ENCODE measurements at places on chromosomes 3 and 15.

DNA sequence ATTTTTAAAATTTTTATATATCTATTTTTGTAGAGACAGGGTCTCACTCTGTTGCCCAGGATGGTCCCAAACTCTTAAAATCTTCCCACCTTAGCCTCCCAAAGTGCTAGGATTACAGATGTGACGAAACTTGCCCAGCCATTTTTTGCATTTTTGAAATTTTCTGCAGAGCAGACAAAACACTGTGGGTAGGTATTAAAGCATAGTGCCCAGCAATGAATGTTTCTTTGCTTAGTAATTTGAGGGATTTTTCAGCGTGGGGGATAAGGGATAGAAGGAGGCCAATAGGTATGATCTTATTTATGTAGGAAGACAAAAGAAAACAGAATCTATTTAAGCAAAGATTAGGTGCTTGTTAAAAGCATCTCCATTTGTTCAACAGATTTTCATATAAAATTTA, 446.8 kb upstream of the DPH6 start:
- DNase-seq: no peak

DNA sequence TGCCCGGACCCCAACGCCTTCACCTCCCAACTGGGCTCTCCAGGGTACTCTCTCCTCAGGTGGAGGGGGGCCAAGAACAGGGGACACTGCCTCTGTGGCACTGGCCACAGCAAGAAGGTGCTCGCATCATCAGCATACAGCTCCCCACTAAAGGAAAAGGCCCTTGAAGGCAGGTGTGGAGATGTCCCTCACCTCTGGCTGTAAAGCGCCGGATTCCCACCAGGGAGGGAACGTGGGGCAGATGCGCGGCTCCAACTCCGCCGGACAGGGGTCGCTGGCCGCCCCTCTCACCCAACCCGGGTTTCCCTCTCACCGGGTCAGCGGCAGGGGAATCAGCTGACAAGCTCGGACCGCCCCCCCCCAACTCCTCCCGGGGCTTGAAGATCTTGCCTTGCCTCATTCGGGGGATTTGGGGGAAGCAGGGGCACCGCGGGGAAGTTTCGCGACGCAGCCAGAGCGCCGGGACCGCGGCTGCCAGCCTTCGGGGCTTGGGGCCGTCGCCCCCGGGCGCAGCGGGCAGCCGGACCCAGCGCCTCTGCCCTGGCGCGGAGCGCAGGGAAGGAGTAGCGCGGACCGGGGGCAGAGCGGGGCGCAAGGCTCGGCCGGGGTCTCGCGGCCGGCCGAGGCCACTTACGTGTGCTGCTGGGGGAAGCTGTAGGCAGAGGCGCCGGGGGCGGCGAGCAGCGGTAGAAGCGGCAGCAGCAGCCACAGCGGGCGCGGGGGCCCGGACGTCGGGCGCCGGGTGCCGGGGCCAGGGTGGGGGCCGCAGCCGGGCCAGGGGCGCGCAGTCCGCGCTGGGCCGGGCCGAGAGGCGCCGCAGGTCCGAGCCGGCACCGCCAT, 630 bp downstream of the CACNA2D2 start:
- DNase-seq: no peak

- no peak for DNase-seq
Observed at GRCh38 chr15:29058903-29059539, 173.2 kb downstream of the APBA2 start.

DNA sequence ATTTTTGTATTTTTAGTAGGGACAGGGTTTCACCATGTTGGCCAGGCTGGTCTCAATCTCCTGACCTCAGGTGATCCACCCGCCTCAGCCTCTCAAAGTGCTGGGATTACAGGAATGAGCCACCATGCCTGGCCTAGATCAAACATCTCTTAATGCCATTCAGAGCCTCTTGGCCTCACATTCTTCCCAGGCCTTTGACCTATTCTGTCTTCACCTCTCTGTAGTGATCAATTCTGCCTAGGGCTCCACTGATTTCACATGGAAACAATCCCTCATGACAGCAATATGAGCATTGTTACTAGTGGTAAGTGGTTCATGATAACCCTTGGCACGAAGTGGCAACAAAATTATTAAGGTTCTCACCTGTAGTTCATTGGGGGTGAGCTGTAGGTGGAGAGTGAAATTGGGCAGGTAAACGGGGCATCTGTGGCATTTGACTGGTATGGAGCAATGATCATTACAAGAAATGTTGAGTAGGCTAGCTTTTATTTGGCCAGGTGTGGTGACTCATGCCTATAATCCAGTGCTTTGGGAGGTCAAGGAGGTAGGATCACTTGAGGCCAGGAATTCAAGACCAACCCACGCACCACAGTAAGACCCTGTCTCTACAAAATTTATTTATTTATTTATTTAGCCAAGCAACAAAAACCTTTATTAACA, 4.8 kb upstream of the ARPIN start:
- DNase-seq: no peak

- no peak for DNase-seq
Observed at GRCh38 chr3:126891141-126891540, 91.8 kb upstream of the PLXNA1 start.

DNA sequence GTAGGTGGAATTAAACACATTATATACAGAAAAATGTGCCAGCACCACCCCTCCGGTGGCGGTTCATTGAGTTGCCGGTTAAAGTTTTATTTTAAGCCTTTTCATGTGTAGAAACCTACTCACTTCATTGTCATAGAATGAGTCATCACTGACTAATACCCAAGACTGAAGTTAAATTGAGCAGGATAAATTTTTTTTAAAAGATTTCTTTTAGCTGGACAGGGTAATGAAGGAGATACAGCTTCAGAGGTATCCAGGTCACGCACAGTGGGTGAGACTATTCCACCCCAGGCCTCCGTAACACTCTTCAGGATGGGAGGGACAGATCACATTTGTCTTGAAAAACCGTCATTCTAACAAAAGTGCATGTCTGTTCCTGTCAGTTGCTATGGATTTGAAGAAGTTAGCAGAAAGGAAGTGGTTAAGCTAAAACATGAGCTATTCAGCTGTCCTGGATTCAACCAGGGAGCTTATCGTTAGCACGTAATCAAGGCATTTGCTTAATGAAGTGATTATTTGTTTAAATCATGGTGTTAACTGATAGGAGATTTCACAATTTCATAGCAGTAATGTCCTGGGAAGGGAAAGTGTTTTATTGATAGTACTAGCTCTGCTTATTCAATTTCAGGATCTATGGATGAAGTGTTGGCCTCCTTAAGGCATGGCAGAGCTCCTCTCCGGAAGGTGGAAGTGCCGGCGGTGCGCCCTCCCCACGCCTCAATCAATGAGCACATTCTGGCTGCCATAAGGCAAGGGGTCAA, 23.4 kb downstream of the WHAMM start:
- DNase-seq: no peak

Measured in activated CD4-positive, CD25-positive, alpha-beta regulatory T cell treated with anti-CD3 and anti-CD28 coated beads, Interleukin-2, amount 50 U/mL, for 72 hours (primary cell).